NCI-H187 treated with DMSO at 0.1 percent for 48 hours (cell line): ENCODE measurements at places on chromosomes 12 and 14.

DNA sequence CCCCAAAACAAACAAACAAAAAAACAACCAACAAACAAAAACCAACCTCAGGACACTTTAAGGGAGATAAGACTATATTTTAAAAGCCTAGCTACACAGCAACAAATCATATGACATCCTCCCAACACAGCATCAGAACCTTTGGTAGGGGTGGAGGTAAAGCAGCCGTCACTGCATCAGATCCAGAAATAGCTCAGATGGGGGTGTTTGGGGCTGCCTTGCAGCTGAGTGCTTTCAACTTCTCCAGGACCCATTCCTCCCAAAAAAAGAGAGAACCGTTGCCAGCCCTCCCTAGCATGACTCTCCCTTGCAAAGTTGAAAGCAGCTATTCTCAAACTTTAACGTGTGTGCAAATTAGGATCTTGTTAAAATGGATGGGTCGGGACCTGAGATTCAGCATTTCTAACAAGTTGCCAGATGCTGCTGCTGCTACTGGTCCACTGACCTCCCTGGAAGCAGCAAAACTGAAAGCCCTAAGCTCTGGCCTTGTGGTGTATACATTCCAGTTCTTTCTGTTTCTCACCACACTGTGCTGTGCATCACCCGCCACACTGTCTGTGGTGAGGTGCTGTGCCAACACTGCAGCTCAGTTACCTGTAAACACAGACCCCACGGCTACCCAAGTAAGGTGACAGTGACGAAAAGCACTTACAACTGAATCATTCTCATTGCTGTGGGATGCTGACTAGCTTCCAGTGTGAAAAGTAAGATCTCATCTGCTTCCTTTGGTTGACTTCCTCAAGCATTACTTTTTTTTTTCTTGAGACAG, 54.0 kb downstream of the SLC38A1 start:
- DNase-seq = no peak

GRCh38 chr14:92563765-92564285, 50.2 kb downstream of the RIN3 start:
- DNase-seq = no peak

DNA sequence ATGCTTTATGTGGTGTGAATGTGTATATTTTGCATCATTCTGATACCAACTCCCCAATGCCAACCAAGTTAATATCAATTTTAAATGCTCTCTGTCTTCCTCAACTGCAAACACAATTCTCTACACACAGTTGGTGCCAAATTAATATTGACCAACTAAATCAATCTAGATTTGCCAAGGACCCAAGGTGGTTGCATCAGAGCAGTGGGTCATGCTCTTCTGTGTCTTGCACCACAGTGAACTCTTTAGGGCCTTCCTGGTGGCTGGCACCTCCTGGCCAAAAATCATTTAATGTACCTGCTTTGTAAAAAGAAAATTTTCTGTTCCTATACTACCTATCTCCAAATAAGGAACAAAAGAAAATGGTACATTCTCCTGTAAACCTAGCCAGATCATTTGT, 14.1 kb downstream of the COQ10A start:
- no peak for DNase-seq

- DNase-seq = no peak
Measured at GRCh38 chr12:91529829-91530228, 347.2 kb upstream of the DCN start.

GRCh38 chr12:6318440-6318879, 8.0 kb downstream of the PLEKHG6 start:
- no peak for DNase-seq

DNA sequence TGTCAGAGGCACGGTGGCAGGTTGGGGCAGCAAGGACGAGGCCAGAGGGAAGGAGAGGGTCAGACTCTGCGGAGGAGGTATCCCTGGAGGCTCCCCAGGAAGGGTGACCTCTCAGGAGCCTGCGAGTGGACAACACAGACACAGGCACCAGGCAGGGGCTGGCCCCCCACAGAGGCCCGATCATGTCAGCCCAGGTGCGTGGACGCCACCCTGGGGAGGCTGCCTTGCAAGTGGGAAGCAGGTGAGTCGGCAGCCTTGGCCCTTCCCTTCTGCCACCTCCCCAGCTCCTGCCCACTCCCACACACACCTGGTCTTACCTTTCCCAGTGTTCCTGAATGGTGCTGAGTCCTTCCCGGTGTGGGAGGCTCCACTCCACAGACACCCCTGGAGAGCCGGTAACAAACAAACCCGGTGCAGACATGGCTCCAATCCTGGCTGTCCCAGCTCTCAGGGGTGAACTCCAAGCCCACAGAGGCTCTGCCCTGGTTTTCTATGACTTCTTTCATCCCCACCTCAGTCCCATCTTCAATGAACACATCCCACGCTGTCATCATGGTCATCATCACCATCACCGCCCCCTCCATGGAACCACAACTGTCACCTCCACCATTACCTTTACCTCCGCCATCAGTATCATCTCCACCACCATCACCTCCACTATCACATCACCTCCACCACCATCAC, 5.2 kb downstream of the ZBTB42 start:
- DNase-seq = no peak

GRCh38 chr12:19376691-19377090, 62.6 kb upstream of the AEBP2 start:
- DNase-seq = no peak

GRCh38 chr12:121888083-121888477, 510 bp upstream of the PSMD9 start:
- DNase-seq = no peak

DNA sequence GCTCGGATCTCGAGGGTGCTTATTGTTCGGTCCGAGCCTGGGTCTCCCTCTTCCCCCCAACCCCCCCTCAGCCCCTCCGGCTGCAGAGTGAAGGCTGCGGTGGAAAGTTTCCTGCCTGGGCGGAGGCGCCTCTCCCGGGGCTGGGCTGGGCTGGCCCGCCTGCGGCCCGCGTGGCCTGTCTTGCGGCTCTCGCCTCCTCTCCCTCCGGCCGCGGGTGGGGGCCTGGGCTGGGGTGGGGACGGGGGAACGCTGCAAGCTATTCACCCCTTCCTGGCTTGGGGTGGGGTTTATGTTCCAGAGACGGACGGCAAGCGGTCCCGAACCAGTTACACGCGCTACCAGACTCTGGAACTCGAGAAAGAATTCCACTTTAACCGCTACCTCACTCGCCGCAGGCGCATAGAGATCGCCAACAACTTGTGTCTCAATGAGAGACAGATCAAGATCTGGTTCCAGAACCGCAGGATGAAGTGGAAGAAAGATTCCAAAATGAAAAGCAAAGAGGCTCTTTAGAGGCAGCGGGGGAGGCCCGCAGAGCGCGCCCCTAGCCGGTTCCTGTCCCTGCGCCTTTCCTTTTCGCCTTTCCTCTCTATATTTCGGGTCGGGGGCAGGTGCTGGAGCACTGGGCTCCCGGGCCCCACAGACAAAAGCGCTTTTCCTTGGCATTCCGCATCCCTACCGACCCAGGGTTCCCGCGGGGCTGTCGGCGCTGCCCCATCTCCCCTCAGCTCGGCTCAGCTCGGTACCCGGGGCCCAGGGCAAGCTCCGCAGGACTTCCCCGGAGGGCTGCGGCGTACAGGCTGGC, 1.3 kb downstream of the HOXC5 start:
- no peak for DNase-seq

DNA sequence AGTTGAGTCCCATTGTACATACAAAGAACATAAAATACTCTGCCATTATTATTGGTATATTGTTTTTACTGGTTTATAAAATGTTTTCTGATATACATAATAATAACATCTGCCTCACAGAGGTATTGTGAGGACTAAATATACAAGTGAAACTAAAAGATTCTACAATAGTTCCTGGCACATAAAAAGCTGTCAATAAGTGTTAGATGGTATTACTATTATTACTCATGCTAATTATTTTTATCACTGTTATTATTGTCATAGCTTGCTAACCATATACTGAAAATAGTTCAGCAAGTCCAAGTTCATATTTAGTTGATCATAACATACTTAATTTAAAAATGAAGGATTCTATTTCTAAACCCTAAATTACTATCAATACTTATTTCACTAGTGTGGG, 34.4 kb downstream of the BTG1 start:
- no peak for DNase-seq

- DNase-seq = no peak
Measured at GRCh38 chr14:97640031-97640430, 842.8 kb downstream of the VRK1 start.

GRCh38 chr12:69284131-69284530, 44.8 kb downstream of the CPSF6 start:
- no peak for DNase-seq

- DNase-seq = no peak
Measured at GRCh38 chr14:24260780-24261157, 2.2 kb downstream of the TGM1 start.

DNA sequence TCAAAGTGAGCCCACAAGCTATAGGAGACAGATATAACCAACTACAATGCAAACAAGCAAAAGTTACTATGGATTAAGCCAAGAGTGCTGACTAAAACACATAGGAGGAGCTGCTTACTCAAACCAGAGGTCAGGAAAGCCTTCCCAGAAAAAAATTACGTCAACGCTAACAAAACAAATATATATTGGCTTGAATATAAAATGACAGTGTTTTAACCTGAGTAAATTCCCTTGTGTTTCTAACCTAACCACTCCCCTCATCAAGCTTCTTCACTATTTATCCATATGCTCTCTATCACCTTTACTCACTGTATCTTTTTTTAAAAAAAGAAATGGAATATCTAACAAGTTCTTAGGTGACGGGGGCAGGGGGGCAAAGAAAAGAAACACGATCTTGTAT, 115.9 kb downstream of the MED13L start:
- DNase-seq = no peak

- DNase-seq = no peak
Measured at GRCh38 chr12:5437589-5437988, 5.7 kb downstream of the NTF3 start.

DNA sequence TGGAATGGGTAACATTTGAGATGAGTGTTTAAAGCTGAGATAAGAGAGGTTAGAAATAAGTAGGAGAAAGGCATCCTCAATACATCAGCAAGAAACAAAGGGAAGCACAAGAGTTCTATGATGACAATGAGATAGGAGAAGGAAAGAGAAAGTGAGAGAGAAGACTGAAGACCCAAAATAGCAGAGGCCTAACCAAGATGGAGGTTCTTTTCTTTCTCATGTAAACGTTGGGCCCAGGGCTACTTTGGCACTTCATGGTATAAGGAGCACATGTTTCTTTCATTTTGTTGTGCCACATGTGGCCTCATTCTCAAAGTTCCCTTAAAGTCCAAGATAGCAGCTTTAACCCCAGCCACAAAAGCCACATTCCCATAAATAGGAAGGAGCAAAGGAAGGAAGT, 120.5 kb upstream of the RMST start:
- no peak for DNase-seq

DNA sequence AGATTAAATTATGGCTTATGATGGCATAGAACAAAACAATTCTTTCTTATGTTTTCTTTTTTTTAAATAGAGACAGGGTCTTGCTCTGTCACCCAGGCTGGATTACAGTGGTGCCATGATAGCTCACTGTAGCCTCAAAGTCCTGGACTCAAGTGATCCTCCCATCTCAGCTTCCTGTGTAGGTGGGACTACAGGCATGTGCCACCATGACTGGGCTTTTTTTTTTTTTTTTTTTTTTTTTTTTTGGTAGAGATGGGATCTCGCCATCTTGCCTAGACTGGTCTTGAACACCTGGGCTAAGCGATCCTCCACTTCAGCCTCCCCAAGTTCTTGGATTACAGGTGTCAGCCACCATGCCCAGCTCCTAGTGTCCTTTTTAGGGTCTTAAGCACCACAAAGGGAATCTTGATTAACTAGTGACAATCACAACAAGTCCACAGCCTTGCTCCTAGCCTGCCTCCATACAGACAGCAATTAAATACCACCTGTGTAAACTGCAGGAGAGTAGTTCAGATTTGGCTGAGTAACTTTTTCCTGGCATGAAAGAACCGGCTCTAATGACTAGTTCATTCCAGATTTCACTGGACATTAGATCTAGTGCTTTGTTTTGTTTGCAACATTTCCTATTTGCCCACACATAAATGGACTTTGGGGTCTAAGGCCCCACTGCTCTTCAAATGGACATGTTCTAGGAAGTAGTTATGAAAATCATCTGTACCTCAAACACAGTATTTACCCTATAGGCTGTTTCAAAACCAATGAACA, 61.6 kb downstream of the SH2B3 start:
- no peak for DNase-seq

GRCh38 chr14:72560889-72561493, 332.9 kb downstream of the DPF3 start:
- DNase-seq = no peak

DNA sequence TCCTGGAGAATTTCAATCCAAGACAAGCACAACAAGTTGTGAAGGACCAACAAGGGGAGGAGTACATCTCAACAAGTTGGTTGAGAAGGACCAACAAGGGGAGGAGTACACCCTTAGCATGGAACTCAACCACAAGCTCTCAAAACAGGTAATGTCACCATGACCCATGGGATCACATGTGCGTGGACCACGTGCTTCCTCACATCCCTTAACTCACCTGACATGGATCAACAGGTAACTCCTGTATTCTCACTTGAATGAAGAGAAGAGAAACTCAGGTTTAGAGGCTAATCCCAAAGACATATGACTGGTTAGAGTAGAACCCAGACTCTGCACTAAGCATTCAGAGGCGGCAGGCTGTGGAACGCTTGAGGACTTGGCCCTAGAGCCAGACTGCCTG, 6.2 kb downstream of the CRACR2A start:
- no peak for DNase-seq

DNA sequence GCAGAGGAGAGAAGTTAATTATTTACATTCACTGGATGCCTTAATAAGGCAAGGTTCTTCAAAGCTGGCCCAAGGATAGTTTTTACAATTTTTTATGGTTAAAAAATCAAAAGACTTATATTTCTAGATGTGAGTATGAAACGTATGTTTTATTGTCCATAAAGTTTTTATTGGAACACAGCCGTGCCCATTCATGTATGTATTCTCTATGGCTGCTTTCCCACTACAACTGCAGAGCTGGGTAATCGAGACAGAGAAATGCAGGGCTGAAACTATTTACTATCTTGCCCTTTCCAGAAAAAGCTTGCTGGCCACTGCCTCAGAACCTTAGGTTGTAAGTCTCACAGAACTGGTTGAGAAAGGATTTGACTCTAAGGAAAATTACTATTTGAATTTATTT, 16.4 kb downstream of the JKAMP start:
- DNase-seq = no peak

DNA sequence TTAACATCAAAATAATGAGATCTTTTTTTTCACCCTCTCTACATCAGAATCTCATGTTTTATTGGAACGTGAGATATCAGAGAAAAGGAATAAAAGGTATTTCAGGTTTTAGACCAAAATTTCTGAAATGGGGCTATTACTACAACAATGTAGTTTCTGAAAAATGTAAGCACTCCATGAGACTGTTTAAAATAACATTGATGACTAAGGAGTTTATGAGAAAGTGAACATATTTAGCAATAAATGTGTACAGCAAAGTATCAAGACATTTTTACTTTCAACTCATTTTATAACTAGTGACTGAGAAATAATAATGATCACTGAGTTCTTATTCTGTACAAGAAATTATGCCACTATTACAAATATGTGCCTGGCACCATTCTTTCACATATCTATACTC, 39.3 kb upstream of the ABCC9 start:
- no peak for DNase-seq

- no peak for DNase-seq
Measured at GRCh38 chr12:14611640-14612203, 44.0 kb upstream of the PLBD1 start.
